Esophagus muscularis mucosa (tissue), 4 donors: ENCODE measurements at places on chromosomes 6 and 20.

DNA sequence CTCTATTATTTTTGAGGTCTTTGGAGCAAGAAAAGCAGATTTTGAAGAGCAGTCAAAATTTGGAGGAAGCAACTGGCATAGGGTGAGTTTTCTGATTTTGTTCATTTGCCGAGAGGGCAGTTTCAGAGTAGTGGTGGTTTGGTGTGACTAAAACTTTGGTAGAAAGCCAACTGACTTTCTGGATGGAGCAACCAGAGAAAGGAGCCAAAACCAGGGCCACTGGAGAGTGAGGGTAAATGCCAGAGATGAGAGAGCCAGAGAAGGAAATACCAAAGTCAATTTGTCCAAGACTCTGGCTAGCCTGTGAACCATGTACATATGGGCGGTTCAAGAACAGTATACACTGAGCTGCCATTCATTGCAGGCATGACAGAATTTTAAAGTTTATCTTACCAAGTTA, 40.5 kb upstream of the ZBTB24 start:
- DNase-seq = no peak

DNA sequence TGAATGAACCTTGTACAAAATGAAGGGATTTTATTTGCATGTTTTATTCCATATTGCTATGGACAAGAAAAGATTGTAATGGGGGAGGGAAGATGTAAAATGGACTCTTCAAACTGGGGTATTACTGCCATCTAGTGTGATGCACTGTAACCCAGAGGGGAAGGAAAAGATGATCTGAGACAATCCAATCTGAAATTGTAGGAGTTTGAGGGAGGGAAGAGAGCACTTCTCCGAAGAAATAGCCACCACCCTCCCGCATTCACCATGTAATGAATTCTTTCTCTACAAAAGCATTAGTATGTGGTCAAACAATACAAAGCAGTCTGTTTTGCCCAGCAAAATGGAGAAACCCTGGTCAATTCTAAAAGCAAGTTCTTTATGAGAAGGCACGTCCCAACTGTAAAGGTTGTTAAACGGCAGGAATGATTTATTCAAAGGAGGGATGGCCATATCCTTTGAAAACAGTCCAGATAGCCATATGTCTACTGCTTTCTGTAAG, 679.5 kb upstream of the NRSN1 start:
- no peak for DNase-seq

DNA sequence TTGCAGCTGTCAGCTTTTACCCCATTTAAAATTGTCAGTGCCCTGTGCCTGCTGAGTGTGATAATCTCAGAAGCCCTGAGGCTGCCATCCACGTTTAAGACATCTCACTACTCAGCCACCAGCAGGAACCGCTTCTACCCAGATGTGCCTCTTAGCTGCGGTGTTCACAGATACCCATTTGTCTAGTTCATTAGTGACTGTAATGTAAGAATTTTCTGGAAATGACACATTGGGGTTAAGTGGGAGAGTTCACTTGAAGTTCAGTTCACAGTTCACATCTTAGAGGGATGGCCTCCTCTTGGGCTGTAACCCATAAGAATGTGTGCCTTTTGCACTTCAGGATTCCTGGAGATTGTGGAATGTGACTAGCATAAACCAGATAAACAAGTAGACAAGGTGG, 477.7 kb downstream of the BTBD3 start:
- no peak for DNase-seq

DNA sequence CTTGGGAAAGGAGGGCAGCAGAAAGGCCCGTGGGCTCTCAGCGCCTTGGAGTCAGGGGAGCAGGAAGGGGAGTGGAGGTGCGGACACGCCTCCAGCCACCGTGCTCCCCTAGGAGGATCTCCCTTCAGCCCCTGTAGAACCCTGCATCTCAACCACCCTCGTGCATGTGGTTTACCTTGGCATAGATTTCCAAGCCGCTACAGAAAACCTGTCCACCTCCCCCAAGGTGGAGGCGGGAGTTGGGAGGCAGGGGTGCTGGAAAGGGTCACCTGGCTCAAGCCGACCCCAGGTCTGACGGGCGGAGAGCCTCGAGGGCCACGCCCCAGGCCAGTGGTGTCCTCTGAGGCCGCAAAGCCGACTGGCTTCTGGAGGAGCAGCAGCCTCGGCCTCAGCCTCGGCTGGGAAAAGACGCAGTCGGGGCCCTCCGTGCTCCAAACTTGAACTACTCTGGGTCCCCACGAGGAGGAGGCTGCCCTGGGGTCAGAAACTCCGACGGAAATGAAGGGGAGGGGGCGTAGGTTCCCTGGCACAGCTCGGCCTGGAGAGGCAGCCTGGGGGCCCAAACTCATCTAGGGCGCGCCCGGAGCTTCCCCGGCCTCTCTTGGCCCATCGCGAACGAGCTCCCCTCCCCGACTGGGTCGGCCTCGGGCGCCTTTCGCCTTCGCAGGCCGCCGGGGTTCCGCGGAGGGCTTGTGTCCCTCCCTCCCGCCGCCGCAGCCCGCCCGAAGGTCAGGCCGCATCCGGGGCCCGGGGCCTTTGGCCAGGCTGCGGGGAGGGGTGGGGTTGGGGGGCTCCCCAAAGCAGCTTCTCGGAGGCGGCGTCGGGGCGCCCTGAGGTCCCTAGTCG, 6.3 kb upstream of the FOXF2 start:
- DNase-seq = no peak

DNA sequence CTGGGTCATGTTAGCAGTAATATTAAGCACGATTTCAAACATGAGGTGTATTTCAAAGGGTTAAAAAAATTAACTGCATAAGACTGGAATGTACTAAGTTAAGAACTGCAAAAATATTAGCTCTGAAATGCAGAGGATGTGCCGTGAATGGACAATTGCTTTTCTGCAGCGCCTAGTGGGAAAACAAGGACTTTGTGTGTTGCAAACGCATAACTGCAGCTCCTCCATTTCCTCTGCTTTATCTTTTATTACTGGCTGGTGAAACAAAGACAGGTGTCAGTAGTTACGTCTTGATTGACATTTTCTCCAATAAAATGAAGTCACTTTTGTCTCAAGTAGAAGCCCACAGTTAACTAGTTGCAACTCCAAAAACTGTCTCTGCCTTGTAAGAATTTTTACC, 1.7 kb downstream of the PDE7B start:
- no peak for DNase-seq

DNA sequence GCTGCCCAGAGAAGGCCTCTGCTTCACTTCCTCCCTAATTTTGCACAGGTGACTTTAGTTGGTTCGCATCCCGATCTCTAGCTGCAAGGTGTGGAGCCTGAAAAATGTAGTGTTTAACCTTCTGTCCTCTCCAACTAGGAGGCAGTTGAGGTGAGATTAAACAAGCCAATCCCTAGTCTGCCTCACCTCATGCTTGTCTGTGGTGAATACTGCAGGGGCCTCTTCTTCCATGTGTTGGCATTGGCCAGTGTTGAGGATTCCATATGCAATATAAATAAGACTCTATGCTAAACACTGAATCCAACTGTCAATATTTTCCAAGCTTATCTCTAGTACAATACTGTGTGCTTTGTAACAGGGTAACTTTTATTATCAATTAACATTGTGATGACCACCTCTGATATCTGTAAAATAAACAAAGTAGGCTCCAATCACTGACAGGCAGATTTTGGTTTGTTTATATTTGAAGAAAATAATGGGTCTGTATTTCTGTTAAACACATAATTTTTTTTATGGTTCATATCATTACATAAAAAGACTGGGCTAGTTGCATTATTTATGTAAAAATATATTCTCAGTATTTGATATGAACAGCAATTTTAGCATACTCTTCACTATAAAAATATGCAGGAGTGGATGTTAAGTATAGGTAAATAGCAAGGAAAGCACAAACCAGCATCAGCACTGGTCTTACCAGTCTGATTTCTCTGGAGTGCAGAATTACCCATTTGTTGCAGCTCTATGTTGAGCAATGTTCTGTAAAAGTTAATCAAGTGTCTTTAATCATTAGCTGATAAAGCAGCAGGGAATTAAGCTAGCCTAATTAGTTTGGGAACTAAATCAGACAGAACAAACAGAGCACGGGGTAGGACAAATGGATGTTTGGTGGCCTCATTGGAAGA, 74.0 kb downstream of the ANKRD6 start:
- no peak for DNase-seq

- no peak for DNase-seq
Measured at GRCh38 chr20:41786158-41786557, 168.0 kb upstream of the CHD6 start.

DNA sequence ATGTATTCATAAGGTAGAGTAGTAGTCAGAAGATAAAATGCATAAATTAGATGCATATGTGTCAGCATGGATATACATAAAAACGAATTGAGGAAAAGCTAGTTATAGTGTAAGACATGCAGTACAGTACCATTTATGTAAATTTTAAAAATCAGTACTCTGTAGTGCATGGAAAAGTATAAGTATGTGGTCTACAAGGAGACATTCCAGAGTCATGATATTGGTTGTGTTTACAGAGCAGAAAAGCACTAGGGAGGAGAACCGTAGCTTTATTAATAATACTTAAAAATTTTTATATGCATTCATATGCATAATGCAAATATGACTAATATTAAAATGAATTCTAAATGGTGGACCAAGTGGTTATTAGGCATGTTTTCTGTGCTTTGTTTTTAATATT, 220.0 kb downstream of the ZFAND3 start:
- no peak for DNase-seq

DNA sequence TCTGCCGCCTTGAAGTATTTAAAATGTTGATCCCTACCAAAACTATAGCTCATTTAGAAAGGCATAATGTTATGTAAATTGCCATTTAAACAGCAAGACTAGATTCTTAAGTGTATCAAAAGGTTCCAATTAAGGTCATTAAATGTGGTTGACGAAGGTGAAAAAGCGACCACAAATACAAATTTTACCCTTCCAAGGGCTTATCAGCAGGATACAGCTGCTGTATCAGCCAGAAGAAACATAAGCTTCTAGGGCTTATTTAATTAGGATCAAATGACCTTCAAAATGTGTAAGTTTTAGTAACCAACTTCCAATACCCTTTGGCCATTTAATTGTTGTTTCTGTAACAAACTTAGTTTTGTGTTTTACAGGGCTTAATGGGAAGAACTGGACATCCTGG, 139.9 kb downstream of the COL9A1 start:
- DNase-seq = no peak

DNA sequence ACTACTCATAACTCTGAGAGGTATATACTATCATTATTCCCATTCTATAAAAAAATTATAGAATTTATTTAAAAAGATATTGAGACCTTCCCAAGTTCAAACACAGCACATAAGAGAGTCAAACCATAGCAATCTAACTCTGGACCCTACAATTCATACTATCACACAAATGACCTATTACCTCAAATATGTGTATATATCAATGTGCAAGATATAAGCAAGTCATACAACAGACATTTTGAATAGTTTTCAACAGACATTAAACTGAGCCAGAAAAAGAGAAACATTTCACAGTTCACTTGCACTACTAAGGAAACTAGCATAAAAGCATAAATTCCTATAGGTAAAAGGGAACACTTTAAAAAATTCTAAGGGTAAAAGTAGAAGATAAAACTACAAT, 11.7 kb downstream of the PHIP start:
- DNase-seq = no peak

- no peak for DNase-seq
Measured at GRCh38 chr6:52394251-52394666, 25.9 kb upstream of the EFHC1 start.

DNA sequence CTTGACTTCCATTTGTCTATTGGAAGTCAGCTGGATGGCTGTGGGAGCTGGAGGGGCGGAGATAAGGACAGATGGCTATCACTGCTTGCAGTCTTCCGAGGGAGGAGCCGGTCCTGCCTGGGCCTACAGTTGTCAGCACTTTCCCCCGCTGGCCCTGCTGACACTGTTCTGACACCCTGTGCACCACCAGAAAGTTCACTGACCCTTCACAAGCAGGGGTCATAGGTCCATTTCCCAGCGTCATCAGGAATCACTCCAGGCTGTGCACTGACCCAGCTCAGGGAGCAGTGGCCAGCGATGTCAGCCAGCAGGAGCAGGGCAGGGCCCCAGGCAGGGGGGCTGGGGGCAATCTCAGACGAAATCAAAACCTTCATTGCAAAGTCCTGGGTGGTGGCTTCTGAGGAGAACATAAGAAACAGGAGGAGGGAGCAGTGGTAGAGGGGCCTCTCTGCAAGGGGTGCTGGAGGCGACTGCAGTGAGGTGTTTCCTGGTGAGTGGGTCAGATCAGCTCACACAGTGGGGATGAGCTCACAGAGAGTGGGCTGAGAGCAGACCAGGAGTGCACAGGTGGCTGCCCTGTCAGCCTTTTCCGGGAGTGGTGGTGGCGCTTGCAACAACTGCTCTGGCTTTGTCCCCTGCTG, 26.5 kb upstream of the PLEKHG1 start:
- no peak for DNase-seq

- no peak for DNase-seq
Measured at GRCh38 chr6:138005846-138006245, 101.4 kb downstream of the PERP start.

DNA sequence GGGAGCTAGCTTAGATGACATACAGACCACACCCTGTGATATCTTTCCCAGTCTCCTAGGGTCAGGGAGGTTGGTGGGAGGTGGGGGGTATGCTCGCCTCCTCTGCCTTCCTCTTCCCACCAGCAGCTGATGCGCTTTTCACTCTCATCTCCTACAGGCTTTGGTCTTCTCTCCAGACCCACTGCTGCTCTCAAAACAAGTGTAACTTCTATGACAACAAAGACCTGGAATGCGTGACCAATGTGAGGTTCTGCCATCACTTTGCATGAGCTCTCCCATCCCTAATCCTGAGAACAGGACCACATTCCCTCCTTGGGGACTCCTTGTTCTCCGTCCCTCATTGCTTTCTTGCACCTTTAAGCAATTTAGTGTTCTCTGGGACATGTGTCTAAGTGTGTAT, 2.7 kb downstream of the CTSA start:
- DNase-seq = no peak
